ENCODE measurements at places on chromosomes 4 and X. TPM values are rescaled to one million over a fixed set of nuclear protein-coding genes. Genes with fewer than 3 reads are reported as not detected.

DNA sequence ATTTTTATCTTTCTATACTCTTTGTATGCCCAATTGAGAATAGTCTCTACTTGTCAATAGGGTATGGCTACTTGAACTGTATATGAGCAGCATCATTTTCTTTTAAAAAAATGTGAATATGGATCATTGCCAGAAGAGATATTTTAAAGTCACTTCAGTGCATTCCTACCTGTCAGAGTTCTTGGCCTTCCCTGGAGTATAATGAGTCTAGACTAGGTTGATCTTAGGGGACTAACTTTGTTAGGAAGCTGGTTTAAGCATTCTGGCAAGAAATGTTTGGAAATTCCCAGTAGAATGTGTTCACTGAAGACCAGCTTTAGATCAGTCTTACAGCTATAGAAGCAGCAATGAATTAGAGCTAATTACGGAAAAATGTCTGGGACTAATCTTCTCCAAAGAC lies 178.2 kb downstream of the FAT4 start:
- no peak for DNase-seq

DNA sequence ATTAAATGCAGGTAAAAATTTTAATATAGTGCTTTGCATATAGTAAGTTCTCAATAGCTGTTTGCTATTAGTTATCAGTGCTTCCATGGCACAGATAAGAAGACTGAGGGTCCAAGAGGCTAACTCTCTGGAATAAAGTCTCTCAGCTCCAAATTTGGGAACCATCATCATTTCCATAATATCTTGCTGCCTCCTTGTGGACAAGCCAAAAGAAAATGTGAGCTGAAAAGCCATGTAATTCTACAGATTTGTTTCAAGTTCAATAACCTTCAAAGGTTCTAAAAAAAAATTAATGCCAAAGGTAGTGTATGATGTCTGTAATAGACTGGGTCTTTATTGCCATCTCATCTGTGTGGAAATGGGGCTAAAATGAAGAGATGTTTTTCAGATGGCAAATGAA lies 136.9 kb upstream of the VCX start:
- no peak for DNase-seq

- DNase-seq: no peak
Observed at GRCh38 chr4:43399726-43400125, 507.2 kb downstream of the GRXCR1 start.

DNA sequence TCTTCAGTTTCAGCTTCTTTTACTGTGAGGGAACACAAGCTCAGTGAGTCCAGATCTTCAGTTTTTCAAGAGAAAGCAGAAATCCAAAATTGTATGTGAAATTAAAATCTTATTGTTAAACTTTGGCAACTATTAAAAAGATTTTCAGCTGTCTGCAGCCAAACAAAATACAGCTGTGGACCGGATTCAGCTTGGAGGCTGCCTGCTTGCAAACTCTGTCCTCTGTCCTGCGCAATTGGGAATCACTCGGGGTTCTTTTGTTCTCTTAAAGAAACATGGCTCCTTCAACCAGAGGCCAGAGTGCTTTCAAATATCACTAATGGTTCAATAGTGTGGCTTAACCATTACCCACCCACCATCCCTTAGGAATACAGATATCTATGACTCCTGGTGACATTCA lies 201.2 kb downstream of the CHIC2 start:
- DNase-seq: peak; percentile 85

EGF gene
- polyA plus RNA-seq: 10.3 TPM

- DNase-seq: no peak
Observed at GRCh38 chr4:12122316-12122715, 693.6 kb upstream of the HS3ST1 start.

DNA sequence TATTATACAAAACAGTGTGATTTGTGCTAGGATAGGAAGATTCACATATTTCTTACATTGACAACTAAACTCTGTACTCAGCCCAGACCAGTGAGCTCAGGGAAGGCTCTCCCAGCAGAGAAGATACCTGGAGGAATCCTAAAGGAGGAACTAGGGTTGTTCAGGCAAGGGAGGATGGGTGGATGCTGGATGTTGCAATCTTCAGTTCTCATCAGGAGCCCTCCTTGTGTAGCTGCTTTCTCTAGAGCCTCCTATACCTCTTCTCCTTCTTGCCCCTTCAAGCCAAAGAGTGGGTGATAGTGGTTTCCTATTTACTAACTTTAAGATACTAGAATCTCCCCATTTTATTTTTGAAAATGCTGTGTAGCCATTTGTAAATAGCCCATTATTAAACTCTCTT lies 117.3 kb downstream of the NKX6-1 start:
- DNase-seq: no peak

ACSL4 gene
- polyA plus RNA-seq: 20.7 TPM

STAP1 gene
- 0.09 TPM for polyA plus RNA-seq

DNA sequence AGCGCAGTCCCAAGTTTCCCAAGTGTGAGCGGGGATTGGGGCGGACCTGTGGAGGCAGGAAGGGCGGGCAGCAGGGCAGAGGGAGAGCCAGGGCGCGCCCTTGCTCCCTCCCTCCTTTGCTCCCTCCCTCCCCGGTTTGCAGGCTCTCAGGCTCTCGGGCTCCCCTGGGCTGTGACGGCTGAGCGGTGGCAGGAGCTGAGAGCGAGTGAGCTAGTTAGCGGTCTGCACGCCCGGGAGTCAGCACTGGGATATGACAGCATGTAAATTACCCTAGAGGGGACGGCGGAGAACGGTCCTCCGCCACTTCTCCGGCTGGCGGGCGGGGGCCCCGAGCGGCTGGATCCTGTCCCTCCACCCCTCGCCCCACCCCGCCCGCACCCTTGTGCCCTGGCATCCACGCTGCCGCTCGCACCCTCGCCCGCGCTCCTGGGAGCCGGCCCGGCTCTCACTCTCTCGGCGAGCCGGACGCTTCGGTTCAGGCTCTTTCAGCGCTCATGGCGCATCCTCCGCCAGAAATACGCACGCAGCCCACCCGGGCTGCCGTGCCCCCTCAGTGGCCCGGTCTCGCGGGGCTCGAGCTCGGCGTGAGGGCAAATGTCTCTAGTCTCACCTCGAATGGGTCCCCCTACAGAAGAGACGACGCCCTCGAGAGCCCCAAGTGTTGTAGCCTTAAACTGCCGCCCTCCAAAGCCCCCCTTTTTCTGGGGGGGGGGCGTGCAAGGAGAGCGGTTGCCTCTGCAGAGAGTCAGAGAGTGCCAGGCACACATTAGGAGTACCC lies at the start of gene TSC22D3:
TSS of gene TSC22D3 (minus strand) at position 54 of the 778 bp plus-strand sequence. CDS start 368 bp downstream, outside the sequence.
- DNase-seq: no peak

DNA sequence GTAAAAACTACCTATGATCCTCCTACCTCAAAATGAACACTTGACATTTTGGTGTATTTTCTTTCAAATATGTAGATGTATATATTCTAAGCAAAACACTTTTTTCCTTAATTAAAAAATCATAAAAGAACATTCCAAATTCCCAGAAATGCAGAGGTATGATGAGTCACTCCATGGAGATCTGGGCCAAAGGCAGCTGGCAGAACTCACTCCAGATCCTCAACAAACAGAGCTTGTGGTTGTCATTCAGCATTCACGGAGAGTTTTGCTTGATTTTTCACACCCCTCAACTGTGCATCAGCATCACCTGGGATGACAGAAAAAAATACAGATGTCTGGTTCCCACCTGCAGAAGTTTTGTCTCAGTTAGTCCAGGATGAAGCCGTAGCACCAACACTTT lies 144.6 kb downstream of the KIT start:
- DNase-seq: no peak

GRPR gene
- polyA plus RNA-seq: 0.72 TPM

- DNase-seq: no peak
Observed at GRCh38 chrX:38560776-38561125, 591 bp upstream of the TSPAN7 start.

GRCh38 chr4:75950213-75950815 lies 9.5 kb upstream of the NAAA start:
- DNase-seq: no peak

- no peak for DNase-seq
Observed at GRCh38 chr4:29704059-29704458, 1016.1 kb upstream of the PCDH7 start.

- no peak for DNase-seq
Observed at GRCh38 chrX:110331444-110332030, 13.7 kb upstream of the AMMECR1 start.

SPANXD gene
- polyA plus RNA-seq: not detected

USP11 gene
- polyA plus RNA-seq: 94.3 TPM

DNA sequence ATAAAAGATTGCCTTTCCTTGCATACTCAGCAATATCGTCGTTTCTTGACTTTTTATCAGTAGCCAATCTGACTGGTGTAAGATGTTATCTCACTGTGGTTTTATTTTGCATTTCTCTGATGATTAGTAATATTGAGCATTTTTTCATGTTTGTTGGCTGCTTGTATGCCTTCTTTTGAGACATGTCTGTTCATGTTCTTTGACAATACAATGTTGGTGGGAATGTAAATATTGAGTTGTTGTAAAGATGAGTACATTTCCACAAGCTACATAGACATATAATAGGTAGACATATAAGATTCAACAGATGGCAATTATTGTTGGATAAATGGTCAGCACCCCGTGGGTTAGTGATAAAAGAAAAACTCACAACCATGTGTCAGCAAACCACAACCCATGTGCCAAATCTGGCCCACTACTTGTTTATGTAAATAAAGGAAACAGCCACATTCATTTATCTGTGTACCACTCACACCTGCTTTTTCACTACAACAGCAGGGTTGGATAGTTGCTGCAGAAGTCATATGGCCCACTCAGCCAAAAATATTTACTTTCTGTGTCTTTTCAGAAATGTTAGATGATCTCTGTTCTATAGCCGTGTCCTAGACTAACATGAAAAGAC lies 153.1 kb upstream of the VCX start:
- no peak for DNase-seq

GRCh38 chr4:53914313-53915016 lies 149.9 kb downstream of the CHIC2 start:
- DNase-seq: no peak

TMPRSS11A gene
- polyA plus RNA-seq: 0.05 TPM

- peak; percentile 28 for DNase-seq
Observed at GRCh38 chr4:7361280-7361895, 73.3 kb downstream of the PSAPL1 start.

- DNase-seq: peak; percentile 49
Observed at GRCh38 chrX:129925305-129926092, 19.5 kb downstream of the UTP14A start.

DNA sequence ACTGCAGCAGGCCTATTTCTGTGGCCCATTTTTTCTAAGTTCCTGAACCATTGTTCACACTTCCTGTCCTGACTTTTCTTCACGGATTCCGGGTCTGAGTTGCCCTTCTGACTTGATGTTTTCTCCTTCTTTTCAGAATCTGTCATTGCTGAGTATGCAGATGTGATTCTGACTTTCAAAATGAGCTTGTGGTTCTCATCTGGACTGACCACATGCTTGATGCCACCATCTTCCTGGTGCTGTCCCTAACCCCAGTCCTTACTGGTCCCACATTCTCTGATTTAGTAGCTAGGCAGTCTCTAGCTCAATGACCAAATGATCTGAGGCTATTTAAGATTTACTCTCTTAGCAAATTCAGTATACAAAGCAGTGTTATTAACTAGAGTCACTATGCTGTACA lies 822.3 kb upstream of the TENM3 start:
- DNase-seq: no peak

GRCh38 chr4:182141061-182141460 lies 102.1 kb upstream of the TENM3 start:
- DNase-seq: no peak

DNA sequence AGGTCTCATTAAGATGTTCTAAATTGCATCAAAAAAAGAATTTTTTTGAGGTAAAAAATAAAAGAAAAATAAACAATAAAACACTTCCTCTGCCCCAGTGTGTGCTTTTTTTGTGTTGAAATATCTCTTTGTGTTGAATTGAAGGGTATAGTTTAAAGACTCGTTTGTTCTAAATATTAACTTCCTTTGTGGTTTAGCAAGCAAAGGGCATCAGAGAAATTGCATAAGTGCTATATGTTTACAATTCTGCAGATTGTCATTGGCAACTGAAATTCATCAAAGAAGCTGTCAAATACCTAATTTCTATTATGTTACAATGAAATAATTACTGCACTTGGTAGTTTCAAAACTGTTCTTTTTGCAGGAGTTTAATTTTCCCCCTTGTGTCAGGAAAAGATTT lies 260.5 kb downstream of the DKK2 start:
- DNase-seq: no peak

- DNase-seq: no peak
Observed at GRCh38 chr4:57445686-57446085, 335.5 kb upstream of the IGFBP7 start.

PROM1 gene
- 56.0 TPM for polyA plus RNA-seq

ASB5 gene
- 133 TPM for polyA plus RNA-seq

- DNase-seq: no peak
Observed at GRCh38 chr4:99382745-99383360, 30.3 kb upstream of the ADH1C start.

DNA sequence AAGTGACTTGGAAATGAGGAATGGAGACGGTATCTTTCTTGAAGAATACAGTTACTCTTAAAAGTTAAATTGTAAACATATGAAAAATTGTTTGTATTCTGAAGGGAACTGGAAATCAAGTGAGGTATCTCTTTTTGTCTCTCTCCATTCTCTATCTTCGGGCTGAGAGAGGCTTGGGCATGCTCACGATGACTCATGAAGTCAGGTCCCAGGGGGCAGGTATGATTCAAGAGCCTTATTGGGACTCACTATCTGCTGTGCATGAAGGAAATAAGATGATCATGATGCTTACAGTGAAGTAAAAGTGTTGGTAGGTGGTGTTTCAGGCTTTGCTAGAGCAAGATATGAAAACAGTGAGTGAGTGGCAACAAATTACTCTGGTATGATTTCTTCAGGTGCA lies 200.4 kb upstream of the PITX2 start:
- DNase-seq: no peak

DNA sequence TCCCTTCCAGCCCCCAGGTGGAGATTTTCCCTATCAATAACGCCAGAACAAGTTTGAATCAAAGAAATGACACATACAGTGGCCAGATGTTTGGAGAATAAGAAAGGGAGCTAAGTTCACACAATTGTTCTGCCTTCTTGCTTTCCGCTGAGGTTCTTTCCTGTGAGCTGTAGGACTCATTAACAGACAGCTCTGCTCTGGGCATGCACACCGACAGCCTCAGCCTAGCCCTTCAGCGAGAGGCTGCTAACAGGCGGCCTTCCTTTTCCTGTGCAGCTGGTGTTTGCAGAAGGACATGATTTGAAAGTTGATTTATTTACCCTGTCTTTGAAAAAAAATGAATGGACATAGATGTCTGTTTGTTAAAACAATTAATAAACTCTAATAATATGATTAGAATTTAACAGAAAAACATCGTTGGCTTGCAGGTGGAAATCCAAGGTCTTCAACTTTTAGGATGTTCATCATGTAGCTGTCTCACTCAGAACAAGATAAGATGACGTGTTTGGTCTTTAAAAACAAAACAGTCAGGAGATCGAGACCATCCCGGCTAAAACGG lies 183.3 kb downstream of the KDR start:
- no peak for DNase-seq

PLXNA3 gene
- 39.1 TPM for polyA plus RNA-seq

- no peak for DNase-seq
Observed at GRCh38 chr4:66797608-66798007, 747.7 kb downstream of the CENPC start.

GRCh38 chr4:88592600-88593448 lies 544 bp downstream of the HERC3 start:
- DNase-seq: peak; percentile 38

- peak; percentile 36 for DNase-seq
Observed at GRCh38 chr4:95124906-95125504, 367.2 kb downstream of the BMPR1B start.

All from forelimb muscle (tissue), 1 donor.